Hematopoietic multipotent progenitor cell treated with erythropoietin and hydrocortisone succinate and interleukin-3 and kit ligand, for 15 days (in vitro differentiated cells): ENCODE measurements at places on chromosomes 1 and 21.

- DNase-seq, result no peak
Observed at GRCh38 chr1:218967836-218968235, 205.8 kb upstream of the LYPLAL1 start.

DNA sequence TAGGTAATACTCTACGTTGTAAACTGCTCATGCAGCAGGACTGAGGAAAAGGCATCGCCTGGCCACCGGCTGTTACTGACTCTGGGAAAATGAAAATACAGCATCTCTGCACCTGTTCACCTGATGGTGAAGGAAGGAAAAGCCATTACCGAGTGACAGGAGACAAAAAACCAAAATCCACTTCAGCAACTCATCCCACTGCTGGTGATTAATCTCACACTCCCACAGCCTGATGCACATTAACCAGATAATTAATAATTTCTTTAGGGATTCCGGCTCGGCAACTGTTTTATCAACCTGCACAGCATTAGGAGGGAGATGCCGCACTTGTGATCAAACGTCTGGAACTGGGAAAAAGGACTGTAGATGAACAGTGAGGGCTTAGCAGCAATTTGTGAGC is 183.9 kb upstream of the ESRRG start:
- DNase-seq, result no peak

- no peak for DNase-seq
Observed at GRCh38 chr1:107141491-107142126, 770 bp downstream of the NTNG1 start.

- no peak for DNase-seq
Observed at GRCh38 chr1:26941311-26941710, 19.0 kb downstream of the KDF1 start.

GRCh38 chr1:207047505-207047904 is 3.5 kb downstream of the YOD1 start:
- DNase-seq, result peak; percentile 39

- no peak for DNase-seq
Observed at GRCh38 chr1:26574719-26575251, 45.2 kb downstream of the RPS6KA1 start.

DNA sequence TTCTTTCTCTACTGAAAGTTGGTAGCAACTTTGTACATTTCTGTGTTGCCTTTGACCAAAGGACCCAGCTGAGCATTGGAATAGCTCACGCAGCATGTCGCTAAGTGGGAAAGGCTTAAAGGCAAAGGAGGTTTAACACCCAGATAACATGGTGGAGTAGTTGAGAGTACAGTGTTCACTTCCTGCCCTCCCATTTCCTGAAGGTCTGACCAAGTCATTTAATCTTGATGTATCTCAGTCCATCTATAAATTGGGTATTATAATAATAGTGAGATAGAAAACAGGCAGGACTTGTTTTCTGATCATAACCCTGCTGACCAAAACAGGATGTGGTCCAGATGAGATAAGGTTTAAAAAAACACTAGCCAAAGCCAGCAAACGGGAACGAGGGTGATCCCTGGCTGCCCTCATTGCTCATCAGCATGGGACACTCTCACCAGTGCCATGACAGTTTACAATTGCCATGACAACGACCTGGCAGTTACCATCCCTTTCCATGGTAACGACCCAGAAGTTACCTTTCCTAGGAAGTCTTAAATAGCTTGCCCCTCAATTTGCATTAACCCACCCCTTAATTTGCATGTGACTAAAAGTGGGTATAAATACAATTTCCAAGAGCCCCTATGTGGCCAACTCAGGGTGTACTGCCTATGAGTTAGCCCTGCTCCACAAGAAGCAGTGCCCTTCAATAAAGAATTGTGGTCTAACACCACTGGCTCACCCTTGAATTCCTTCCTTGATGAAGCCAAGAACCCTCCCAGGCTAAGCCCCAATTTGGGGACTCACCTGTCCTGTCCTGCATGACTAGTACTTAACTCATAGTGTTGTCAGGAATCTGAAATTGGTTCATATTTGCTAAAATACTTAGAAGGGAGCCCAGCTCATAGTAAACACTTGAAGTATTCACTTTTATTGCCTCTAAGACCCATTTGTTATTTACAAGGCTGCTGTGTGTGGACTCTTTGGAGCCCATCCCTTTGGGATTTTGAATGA is 28.4 kb upstream of the FHAD1 start:
- no peak for DNase-seq

GRCh38 chr1:215825056-215825455 is 258.0 kb downstream of the KCTD3 start:
- no peak for DNase-seq

DNA sequence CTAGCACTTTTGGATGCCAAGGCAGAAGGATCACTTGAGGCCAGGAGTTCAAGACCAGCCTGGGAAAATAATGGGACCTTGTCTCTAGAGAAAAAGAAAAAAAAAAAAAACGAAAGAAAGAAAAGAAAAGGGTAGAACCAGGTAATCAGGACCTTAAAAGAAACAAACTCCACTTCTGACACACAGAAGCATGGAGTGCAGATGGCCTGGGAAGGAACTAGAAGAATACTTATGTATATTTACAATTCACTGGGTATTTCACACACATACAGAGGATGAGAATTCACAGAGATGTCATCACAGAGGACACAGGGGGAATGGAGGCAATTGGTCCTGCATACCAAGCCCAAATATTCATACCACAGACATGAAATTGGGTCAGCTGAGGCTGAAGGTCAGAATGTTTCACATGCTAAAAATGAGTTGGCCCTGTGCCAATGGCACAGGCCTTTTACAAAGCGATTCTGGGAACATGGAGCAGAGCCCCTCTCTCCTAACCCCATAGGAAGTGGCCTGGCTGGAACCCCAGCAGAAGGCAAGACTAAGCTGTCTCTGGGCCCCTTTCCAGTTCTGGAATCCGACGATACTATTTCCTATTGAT is 4.4 kb downstream of the B4GALT3 start:
- DNase-seq, result peak; percentile 33

GRCh38 chr1:153057375-153057774 is at the start of gene SPRR2A:
SPRR2A (minus strand) TSS chr1:153057512; CDS start chr1:153056735, 777 bp downstream.
- DNase-seq, result no peak

GRCh38 chr21:34369741-34370140 is 5.6 kb upstream of the SMIM11 start:
- DNase-seq, result no peak
